ENCODE measurements at places on chromosomes 6 and 20.

- no peak for DNase-seq
Observed at GRCh38 chr6:44255105-44255808, 2.1 kb downstream of the SLC35B2 start.

GRCh38 chr20:41567615-41568014 is 50.6 kb downstream of the CHD6 start:
- DNase-seq, result no peak

DNA sequence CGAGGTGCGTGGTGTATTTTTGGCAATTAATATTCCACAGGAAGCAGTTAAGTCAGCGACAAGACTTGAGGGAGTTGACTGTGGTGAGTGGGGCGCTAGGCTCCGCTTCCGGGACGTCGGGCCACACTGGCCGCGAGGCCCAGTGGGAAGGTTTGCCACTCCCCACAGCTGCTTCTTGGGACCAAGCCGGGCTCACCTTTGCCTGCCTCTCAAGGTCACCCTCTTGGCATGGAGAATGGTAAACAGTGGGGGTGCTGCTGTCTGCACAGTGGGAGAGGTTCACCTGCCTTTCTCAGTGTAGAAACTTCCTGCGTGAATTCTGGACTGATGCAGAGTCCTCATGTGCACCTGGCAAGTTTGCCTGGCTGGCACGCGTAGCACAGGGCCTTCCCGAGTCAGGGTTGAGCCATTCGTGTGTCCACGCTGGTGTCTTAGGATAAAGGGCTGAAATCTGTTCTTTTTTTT is 6.4 kb downstream of the OSBPL2 start:
- DNase-seq, result no peak

DNA sequence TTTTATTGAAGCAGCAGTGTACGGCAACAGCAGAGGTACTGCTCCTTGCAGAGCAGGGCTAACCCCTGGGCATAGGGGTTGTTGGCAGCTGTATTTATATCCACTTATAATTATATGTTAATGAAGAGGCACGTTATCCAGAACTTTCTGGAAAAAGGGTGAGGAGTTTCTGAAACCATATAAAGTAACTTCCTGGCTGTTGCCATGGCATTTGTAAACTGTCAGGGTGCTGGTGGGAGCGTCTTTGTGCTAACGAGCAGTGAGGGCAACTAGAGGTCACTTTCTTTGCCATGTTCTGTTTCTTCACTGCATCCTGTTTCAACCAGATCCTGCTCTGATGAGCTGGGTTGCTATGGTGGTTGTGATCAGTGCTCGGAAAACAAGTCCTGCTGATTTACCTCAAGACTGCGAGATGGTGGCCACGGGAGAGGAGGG is 11.1 kb upstream of the ARFGEF2 start:
- no peak for DNase-seq

Data from DMS153 (cell line).